ENCODE measurements at places on chromosomes 6 and 20.
A peak's percentile ranks its signal among the peaks of the same experiment; 100 is the strongest.

DNA sequence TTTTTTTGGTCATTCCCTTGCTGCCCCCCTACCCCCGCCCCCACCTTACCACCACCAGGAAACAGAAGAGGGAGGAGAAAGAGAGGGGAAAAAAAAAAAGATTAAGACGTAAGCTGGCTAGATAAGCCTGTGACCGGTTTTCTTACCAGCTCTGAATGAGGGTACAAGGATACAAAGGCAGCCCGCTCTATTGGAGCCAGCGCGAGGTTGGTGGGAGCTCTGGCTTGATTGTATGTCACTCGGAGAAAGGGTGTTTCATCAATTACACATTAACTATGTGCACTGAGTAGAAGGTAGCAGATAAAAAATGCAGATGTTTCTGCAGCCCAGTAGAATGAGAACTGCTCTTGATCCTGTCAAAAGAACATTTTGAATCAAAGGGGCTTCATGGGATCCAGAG lies 28.6 kb upstream of the OLIG3 start:
- no peak for DNase-seq

DNA sequence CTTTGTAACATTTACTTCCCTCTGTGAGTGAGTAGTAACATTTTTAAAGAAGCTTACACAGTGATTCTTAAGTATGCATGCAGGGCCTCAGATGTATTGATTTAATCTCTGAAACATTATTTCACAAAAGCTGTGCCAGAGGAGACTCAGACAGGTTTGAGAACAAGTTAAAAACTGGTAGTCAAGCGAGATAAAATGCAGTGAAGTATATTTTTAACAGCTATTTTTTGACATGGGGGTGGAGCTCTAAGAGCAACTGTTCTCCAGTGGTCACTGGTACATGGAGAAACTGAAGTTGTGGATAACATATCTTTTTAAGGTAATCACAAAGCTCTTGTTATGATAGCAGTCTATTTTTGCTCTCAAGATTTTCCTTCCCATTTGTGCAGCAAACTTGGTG lies 20.4 kb downstream of the DSTN start:
- DNase-seq, result no peak

GRCh38 chr20:45917790-45918141 lies 5.8 kb upstream of the PLTP start:
- DNase-seq, result peak; percentile 54

GRCh38 chr20:5928836-5929715 lies 21.3 kb downstream of the TRMT6 start:
- peak; percentile 37 for DNase-seq

GRCh38 chr20:53592992-53593465 lies 610 bp downstream of the ZNF217 start:
- DNase-seq, result peak; percentile 34

DNA sequence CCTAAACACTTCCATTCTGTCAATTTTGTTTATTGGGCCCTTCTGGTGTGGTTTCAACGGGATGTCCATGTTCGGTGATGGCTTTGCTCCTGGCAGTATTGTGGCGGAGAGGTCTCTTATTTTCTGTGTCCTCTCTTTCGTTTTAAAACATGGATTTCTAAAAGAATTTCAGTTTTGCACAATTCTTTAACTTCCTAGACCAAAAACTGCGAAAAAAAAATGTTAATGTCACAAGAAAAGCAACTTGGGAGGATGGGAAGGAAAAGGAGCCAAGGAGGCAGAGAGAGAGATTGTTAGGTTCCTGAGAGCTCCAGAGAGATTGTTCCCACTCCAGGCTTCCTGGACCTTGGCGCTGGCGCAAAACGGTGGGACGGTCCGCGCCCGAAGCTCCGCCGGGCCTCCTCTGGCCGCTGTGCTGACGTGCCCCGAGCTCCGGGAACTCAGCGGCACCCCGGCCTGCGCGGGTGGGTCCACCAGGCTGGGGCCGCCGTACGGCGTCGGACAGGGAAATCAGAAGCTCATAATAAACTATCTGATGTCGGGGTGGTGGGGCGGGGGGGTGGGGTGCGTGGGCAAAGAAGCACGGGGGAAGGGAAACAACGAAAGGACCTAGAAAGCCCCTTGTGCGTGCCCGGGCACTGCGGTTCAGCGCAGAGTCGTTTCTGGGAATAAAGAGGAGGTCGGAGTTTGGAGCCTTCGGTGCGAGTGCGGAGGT lies 951 bp upstream of the OLIG3 start:
- DNase-seq, result peak; percentile 11

GRCh38 chr6:125154761-125155135 lies 1.2 kb downstream of the TPD52L1 start:
- no peak for DNase-seq

GRCh38 chr6:26420688-26421171 lies 18.7 kb downstream of the BTN3A1 start:
- DNase-seq, result peak; percentile 46

DNA sequence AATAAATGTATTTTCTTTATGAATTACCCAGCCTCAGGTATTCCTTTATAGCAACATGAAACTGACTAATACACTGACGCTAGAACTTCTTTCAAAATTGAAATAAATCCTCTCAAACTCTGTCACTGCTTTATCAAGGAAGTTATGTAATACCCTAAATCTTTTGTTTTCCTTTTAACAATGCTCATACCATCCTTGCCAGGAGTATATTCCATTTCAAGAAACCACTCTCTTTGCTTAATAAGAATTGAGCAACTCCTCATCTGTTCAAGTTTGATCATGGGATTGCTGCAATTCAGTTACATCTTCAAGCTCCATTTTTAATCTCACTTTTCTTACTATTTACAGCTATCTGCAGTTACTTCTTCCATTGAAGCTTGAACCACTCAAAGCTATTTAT lies 707.6 kb upstream of the MARCKS start:
- DNase-seq, result peak; percentile 70

- DNase-seq, result no peak
These were observed 65.4 kb downstream of the CD164 start for GRCh38 chr6:109316909-109317308.

GRCh38 chr6:41064841-41065240 lies 7.3 kb downstream of the OARD1 start:
- no peak for DNase-seq

- no peak for DNase-seq
These were observed 53.6 kb downstream of the PYGB start for GRCh38 chr20:25301357-25301920.

DNA sequence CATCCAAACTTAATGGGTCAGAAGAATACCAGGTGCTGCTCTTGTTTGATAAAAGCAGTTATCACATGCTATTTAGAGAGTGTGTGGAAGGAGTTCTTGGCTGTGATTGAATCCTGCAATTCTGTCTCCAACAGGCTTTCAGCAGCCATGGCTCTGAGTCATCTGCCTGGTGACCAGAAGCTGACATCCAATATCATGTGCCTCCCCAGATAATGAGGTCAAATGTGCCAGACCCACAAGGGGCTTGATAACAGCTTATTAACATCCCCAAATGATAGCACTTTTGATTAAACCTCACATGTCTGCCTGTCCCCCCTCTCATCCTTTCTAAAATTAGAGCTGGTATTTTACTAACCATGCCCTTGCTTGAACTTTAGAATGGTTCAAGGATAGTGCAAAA lies 175.7 kb upstream of the PLN start:
- peak; percentile 23 for DNase-seq

DNA sequence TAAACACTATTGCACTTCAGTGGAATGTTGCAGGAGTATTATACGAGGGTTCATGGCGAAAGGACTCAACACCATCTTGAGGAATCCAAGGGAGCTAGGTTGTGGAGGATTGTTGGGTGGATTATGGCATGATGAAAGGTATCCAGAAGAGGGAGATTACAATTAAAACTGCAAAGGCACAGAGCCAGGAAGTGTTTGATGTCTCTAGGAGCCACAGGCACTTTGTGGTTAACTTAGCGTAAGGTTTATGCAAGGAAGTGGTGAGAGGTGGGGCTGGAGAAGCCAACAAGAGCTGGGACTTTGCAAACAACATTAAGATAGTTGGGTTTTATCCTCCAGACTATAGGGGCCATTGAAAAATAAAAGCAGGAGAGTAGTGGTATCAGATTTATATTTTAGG lies 86.6 kb upstream of the TPD52L1 start:
- peak; percentile 39 for DNase-seq

DNA sequence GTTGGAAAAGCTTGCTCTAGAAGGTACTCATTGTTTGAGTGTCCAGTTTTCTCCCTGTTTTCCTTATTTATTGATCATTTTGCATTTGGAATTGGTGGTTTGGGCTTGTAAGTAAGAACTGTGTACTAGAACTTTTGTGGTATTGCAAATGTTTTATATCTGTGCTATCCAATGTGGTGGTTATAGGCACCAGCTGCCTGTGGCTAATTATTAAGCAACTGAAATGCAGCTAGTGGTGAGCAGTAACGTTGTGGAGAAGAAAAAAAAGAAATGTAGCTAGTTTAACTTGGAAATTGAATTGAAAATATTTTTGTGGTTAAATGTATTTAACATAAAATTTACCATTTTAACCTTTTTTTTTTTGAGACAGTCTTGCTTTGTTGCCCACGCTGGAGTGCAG lies 50.7 kb upstream of the MAPK13 start:
- no peak for DNase-seq

DNA sequence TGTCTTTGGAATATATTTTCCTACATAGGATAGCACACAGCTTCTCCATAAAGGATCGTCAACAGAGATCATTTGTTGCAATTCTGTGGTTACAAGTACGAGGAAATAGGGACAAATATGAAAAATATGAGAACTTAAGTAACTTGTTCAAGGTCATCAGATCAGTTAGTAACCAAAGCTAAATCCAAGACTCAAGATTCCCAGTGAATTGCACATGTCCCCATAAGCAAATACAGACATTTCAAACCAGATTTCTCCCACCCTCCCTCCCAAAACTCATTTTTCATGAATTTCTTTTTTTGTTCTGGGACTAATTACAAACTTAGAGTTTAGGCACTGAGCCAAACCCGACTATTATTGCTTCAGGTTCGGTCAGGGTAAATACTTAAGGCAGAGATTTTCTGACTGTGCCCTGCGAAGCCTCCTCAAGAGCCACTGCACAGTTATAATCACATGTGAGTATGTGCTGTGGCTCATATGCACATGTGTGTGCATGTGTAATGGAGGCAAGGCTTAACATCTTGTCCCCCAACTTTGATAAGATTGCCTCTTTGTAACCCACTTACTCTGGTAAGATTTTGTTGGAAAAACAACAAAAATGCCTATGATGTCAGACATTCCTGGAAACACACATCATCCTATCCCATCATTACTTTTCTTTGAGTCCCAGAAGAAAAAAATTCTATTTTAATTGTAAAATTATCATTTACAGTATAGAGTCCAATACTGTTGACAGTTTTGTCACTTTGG lies 216.2 kb downstream of the CD83 start:
- peak; percentile 49 for DNase-seq

GRCh38 chr6:145964948-145965366 lies 799 bp upstream of the SHPRH start:
- DNase-seq, result no peak

GRCh38 chr20:11918981-11919380 lies 1.3 kb downstream of the BTBD3 start:
- DNase-seq, result peak; percentile 17

- DNase-seq, result no peak
These were observed 205.4 kb upstream of the PCSK2 start for GRCh38 chr20:17021481-17021880.

DNA sequence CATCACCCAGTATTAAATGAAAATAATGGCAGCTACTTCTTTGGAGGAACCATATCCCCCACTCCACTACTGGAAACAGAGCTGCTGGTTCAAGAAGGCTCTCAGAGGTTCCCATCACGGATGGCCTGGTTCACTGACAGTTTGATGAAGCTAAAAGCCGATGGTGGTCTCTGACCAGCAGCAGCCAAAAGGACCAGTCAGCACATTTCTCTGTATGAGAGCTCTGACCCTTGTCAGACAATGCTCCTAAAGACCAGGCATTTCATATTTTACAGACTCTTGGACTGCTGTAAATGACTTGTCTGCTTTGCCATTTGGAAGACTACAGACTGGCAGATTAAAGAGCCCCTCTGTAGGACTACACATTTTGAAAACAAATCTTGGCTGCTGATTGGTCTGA lies 16.6 kb downstream of the PRKN start:
- DNase-seq, result no peak

GRCh38 chr6:159017757-159018559 lies 18.0 kb upstream of the RSPH3 start:
- no peak for DNase-seq

DNA sequence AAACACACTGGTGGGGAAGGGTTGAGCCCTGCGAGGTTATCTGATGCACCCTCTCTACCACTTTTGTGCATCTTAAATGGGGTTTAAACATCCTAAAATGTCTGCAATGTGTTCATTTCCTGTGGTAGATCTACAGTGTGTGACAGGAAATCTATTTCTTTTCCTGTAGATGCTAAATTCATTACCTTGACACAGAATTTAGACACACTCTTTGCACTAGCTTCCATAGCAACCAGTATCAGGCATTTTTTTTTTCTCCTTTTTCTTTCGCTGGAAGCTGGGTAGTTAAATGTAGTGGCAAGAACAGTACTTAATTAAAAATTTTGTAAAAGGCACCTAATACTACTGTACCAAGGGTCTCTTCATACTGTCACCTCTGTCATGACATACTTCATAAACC lies 141.1 kb downstream of the RFPL4B start:
- DNase-seq, result no peak

DNA sequence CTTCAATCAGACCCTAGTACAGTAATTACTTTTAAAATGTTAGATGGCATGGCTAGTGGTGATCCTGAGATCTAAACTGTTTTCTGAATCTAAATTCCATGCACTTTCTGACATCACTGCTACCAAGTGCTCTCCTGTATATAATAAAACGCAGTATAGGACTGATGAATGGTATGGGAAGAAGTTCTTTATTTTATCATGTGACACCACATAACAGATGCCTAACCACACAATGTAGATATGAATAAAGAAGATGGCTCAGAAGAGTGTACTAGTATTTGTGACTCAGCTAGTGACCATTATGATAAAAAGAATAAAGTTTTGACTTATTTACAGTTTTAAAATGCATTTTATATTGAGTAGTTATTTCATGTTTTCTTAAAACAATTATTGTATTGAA lies 8.5 kb downstream of the NDUFAF4 start:
- no peak for DNase-seq

All from cardiac fibroblast (primary cell).